ENCODE measurements at places on chromosomes 7 and 10.
A peak's percentile ranks its signal among the peaks of the same experiment; 100 is the strongest.

DNA sequence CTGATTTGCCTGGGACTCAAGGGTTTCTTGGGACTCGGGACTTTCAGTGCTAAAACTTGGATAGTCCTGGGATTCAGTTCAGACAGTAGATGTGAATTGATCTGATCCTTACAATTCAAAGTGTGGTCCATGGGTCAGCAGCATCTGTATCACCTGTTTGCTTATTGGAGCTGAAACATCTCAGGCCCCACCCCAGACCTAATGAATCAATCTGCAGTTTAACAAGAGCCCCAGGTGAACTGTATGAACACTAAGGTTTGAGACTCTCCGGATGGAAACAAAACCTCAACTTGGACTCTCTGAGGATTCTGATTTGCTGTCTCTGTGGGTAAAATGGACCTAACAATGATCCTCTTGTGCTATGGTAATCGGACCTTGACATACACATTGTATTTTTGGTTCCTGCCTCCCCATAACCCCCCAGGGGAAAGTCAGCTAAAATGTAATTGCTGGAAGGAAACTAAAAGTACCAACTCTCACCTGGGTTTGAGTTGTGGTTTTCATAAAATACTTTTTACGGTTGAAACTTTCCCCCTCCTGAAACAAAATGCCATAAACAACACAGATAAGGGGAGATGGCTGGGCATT lies 11.7 kb downstream of the CYP26A1 start:
- DNase-seq, result no peak

DNA sequence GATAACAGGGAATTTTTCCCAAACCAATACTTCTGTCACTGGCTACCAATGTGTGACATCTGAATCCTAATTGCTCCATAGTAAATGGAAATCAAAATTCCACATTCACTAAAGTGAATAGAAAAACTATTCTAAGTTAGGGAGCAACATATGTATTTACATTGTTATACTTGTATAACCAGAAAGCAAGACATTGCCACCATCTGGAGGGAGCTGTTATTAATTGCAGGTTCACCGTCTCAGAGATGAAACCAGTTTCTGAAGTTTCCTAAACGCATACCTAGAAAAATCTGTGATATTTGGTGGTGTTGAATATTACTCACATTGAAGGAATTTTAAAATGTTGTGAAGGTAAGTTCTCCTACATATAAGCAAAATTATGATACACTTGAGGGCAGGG lies 390.1 kb downstream of the NXPH1 start:
- no peak for DNase-seq

DNA sequence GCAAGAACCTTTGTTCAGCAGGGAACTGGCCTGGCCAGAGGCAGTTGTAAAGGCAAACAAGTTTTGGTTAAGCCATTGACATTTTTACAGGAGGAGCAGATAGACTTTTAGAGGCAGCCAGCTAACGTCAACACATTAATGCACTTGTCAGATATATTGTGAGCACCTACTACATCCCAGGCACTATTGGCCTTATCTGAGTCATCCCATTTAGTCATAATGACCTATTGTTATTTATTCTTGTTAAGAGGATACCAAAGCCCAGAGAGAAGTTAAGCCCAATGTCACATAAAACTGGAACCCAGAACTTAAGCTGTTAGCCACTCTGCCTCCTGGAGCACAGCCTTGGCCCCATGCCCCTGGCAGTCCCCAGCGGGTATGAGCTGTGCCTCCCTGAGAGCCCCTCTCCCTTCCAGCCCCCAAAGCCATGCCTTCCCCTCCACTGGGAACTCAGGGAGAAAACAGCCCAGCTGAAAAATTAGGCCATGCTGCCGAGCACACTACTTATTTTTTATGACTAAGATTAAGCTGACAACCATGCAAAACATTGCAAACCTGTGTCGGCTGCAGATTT lies 32.7 kb upstream of the TRIM8 start:
- no peak for DNase-seq

DNA sequence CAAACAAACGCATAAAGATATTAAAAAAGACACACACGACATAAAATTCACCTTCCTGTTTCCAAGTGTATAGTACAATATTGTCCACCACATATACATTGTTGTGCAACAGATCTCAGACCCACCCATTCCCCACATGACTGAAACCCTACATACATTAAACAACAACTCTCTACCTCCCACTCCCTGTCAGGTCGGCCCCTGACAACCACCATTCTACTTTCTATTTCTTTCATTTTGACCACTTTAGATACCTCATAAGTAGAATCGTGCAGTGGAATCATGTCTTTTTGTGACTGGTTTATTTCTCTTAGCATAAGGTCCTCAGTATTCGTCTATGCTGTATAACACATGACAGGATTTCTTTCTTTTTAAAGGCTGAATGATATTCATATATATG lies 320.5 kb downstream of the BBS9 start:
- no peak for DNase-seq

- no peak for DNase-seq
Observed at GRCh38 chr7:158408318-158408920, 179.2 kb downstream of the PTPRN2 start.

DNA sequence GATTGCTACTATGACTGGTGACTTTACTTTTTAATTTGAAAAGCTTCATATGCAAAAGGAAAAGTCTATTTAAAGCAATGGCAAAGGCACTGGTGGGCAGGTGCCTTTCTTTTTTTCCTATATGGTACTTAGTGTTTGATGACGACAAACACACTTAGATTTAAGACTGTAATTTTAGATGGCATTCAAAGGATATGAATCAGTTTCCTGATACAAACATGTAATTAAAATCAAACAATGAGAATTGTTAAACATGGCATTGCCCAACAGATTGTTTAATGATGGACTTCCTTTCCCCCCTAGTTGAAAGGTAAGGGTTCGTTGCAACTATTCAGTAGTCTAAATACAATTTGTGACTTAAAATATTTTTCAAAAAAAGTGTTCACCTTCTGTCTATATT lies 106.5 kb upstream of the SEMA3C start:
- DNase-seq, result no peak

- no peak for DNase-seq
Observed at GRCh38 chr10:75461672-75462649, 30.5 kb downstream of the LRMDA start.

- DNase-seq, result no peak
Observed at GRCh38 chr10:14601326-14601725, 173.4 kb downstream of the FAM107B start.

GRCh38 chr10:108338146-108338545 lies 1173.6 kb upstream of the SORCS1 start:
- DNase-seq, result no peak

GRCh38 chr7:126445991-126446390 lies 806.8 kb downstream of the GRM8 start:
- no peak for DNase-seq

DNA sequence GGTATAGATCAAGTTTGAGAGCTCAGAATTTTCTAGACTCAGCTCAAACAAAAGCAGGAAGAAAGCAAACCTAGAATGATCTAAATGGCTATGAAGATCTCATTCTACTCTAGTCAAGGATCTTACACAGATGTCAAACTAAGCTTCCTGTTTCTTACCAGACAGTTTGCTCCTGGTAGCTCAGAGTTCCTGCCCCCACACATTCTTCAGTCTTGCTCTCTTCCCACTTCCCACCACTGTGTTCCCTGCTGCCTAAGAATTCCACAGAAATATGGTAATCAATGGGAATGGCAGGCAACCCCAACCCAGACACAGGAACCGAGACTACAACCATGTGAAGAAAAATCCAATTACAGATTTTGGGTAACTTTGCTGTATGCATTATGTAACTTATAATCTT lies 133.4 kb upstream of the PTN start:
- peak; percentile 72 for DNase-seq

- DNase-seq, result no peak
Observed at GRCh38 chr10:35743851-35744250, 101.8 kb upstream of the FZD8 start.

GRCh38 chr10:13219685-13220670 lies 14.2 kb downstream of the UCMA start:
- DNase-seq, result peak; percentile 6

DNA sequence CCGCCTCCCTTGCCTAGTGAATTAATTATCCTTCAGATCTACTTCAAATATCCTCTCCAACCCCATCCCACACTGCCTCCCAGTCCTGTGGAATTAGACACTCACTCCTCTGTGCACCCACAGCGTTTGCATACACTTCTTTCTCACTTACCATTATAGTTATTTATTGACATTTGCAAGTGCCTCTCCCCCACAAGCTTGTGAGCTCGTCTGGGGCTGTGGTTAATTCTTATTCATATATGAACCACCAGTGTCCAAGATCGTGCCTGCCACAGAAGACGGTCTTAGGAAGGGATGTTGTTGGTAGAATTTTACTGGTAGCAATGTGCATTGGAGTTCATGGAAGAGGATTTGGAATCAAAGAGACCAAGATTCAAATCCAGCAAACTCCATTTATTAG lies 68.1 kb upstream of the AOAH start:
- no peak for DNase-seq

DNA sequence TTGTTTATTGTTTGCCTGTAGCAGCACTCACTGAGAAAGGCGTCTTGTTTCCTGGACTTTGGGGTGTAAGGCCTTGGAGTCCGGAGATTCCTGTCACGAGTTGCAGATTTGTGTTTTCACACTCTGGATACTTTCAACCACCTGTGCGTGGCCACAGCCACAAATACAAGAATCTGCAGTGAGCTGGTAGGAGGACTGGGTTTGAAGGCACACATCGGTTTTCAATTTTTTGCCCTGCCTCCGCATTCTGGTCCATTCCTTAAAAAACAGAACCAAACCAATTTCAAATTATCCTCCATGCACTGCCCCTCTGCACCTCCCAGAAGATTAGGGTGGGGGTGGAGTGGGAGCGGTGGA lies 619 bp downstream of the EXOC4 start:
- peak; percentile 1 for DNase-seq

GRCh38 chr7:158430308-158431034 lies 157.2 kb downstream of the PTPRN2 start:
- DNase-seq, result no peak

DNA sequence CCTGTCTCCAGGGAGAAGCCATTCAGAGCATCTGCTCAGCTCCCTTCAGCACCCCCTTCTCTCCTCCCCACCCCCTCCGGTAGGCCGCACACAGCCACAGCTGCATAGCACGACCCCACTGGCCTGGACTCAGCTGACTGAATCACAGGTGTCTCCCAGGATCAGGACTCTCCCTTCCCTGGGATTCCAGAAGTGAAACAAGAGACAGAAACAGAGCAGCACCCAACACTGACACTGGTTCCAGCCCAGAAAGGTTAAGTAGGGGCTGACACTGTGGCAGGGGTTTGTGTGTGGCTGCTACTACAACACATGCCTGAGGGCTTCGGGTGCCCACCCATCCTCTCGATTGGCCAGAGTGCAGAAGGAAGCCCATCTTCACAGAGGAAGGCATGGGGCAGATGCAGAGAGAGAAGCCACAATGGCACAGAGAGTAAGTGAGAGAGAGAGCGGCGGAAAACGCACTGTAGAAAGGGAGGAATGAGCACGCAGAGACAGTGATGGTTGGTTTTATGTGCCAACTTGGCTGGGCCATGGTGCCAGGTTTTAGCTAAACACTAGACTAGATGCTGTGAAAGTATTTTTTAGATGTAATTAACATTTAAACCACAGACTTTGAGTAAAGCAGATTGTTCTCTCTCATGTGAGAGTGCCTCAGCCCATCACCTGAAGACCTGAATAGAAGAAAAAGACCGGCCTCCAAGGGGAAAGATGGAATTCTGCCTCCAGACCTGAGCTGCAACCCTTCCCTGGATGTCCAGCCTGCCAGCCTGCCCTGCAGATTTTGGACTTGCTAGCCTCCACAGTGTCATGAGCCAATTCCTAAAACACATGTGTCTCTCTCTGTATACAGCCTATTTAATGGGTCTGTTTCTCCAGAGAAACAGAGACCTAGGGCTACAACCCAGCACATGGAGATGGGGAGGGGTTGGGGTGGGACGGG lies 107.5 kb downstream of the GRB10 start:
- DNase-seq, result no peak

DNA sequence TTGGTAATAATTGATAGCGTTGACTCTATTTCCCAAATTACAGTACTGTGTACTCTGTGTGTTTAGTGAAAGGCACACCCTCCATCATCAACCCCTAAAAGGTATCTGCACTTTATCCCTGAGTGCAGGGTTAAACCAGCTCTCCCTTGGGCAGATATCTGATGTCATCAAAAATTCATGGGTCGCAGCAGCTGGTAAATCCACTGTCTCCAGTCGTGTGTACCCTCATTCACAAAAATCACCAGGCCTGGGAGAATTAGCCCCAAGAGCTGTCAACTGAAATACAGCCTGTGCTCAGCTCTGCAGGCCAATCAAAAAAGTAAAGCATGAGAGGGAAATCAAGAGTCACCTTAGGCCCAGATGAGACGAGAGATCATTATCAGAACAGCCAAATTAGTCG lies 103.7 kb downstream of the HIP1 start:
- DNase-seq, result no peak

DNA sequence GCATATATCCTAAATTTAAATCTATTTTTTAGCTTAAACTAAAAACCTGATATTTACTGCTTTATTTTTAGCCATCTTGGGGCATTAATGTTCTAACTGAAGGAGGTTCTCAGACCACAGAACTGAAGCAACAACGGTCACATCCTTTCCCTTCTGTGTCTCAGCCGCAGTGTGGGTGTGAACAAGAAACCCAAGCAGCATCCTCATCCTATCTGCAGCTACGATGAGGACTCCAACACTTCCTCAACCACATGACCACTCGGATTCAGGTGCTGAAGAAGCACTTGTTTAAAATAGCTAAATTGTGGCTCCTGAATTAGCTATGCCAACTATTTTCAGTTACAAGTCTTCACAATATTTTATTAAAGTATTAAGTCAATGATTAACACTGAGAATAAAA lies 5.3 kb downstream of the ESYT2 start:
- DNase-seq, result no peak

DNA sequence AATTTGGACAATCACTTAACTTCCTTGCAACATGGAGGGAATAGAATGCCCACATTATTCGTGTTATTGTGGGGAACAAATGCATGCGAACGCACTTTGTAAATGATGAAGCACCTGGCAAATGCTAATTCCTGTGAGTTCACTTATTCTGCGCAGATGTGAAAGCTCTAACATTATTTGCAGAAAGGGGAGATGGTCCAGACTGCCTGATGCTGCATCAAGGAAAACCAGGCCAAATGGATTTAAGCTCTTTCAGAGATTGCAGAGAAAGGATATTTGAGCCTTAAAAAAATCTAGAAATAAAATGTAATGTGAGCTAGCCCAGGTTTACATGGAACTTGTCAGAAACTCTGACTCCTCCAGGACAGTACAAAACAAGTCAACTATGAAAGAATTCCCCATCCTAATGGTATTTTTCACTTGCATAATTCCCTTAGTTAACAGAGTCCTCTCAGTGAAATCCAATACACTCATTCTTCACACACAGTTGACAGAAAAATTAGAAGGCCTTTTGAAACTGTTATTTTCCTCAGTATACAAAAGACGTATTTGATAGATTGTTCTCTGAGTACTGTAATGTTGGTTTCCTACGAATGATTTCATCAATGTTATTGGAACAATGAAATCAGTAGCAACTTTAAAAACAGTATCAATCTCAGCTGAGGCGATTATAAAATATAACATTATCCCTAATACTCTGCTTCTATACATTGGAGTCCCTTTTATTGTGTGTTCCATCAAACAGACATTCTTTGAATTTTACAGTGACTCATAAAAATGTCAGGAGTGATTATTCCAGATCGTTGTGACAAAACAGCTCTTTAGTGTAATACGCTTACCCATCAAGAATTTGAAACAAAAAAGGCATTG lies 136.3 kb upstream of the ANK3 start:
- DNase-seq, result peak; percentile 44

- DNase-seq, result no peak
Observed at GRCh38 chr7:3009086-3009485, 34.6 kb downstream of the CARD11 start.

All from fibroblast of skin of scalp (primary cell).